NCI-H1105 (cell line): ENCODE measurements at places on chromosomes 2 and 18.

DNA sequence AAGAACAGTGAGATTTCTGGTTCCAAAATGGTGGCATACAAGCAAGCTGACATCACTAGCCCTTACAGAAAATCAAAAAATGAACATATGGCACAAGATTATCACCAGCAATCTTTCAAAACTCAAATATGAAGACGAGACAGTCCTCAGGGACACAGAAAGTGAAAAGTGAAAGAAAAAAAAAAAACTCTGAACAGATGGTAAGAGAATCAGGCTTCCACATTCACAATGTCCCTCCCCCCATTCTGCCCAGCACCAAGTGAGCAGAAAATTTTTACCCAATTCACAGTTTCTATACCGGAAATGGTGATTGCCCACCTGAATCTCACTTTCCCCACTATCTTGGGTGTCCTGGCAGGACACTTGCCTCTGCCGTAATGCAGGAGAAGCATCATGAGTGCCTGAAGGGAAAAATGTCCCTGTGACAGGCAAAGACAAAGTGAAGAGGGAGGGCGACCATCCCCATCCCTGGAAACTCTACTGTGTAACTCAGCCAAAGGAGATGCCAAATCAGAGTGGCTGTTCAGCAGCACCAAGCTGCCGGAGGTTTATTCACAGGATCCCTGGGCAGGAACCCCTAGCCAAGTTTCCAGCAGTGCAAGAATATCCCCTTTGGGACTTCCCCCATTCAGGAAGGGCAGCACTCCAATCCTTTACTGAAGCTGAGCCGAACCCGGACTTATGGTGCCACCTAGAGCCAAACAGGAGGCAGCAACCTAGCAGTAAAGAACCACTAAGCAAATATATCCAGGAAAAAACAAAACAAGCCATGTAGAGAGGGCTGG lies 312.2 kb downstream of the LRATD1 start:
- DNase-seq, result peak; percentile 23

- no peak for DNase-seq
These were observed 25.2 kb upstream of the CTLA4 start for GRCh38 chr2:203842373-203842772.

- no peak for DNase-seq
These were observed 189.5 kb downstream of the TFCP2L1 start for GRCh38 chr2:121095257-121096080.

DNA sequence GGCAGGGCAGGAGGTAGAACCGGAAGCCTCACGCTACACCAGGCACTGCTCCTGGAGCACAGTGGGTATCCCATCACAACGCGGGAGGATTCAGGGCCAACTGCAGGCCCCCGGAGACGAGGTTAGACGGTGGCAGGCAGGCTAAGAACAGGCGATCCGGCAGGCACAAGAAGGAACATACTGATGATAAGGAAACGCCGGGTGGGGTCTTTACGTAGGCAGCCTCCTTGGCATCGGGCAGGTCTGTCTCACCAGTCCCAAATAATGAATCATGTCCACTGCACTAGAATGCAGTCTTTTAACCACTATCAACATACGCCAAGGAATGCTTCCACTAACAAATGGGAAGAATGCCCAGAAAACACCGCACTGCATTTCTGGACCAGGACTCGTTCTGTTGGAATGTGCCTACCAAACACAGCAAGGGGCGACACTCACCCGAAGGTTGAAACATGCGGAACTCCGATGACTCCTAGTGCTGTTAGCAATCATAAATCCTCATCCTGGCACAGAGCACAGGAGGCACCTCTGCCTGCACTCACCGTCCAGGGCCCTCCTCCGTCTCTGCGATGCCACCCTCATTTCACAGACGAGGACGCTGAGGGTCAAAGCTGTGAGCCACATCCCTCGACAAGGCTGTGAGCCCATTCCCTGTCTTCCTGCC lies 35.2 kb downstream of the ZNF516 start:
- DNase-seq, result no peak

GRCh38 chr2:192593561-192593960 lies 398.8 kb upstream of the TMEFF2 start:
- DNase-seq, result no peak

DNA sequence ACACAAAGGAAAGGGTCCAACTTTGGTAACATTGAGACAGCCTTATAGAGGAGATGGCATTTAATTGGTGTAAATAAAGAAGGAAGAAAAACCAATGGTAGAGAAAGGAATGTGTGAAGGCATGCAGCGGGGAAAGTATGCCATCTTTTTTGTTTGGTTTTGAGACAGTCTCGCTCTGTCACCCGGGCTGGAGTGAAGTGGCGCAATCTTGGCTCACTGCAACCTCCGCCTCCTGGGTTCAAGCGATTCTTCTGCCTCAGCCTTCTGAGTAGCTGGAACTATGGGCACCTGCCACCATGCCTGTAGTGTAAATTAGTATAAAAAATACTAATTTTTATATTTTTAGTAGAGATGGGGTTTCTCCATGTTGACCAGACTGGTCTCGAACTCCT lies 6.4 kb downstream of the RIOK3 start:
- no peak for DNase-seq

DNA sequence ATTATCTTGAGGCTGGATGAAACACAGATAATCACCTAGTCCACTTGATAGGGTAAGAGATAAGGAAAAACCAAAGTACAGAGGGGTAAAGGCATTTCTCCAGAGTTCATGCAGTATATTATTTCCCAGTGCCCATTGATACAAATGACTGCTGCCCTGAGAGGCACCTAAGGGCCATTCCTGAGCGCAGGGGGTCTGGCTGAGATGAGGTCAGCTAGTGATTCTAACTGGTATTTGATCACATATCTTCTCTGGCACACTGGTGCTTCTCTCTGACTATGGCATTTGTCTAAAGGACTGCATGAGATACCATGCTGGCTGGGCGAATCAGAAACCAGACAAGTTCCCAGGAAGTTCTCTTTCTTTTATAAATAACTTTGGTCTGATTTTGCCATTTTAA lies 73.3 kb upstream of the TFCP2L1 start:
- DNase-seq, result no peak

- DNase-seq, result no peak
These were observed 43.0 kb upstream of the RAB6C start for GRCh38 chr2:129936334-129936934.

GRCh38 chr2:118974103-118974993 lies 32.4 kb downstream of the MARCO start:
- no peak for DNase-seq

- DNase-seq, result no peak
These were observed 5.0 kb upstream of the MGAT5 start for GRCh38 chr2:134248913-134249312.

DNA sequence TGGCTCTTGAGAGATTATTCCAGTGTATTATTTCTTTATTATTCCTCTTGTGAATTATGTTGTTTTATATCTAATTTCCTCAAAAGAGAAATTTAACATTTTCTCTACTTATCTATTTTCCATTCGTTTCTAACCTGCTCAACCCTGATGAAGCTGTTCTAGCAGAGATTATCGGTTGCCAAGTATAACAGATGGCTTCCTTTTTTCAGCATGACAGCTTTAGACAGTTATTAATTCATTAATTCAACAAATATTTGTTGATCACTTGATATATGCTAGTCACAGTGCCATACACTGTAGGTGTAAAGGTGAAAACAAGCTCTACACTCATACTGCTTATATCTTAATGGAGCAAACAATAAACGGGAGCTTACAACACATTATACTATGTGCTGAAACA lies 137.9 kb upstream of the UBE2E3 start:
- no peak for DNase-seq

DNA sequence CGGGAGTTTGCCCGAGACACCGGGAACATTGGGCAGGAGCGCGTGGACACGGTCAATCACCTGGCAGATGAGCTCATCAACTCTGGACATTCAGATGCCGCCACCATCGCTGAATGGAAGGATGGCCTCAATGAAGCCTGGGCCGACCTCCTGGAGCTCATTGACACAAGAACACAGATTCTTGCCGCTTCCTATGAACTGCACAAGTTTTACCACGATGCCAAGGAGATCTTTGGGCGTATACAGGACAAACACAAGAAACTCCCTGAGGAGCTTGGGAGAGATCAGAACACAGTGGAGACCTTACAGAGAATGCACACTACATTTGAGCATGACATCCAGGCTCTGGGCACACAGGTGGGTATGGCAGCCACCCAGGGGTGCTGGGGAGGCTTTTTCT lies 73.8 kb upstream of the EML6 start:
- DNase-seq, result no peak

GRCh38 chr2:220263300-220263699 lies 635.9 kb downstream of the SLC4A3 start:
- DNase-seq, result no peak

GRCh38 chr18:63784787-63785452 lies 9.7 kb downstream of the SERPINB7 start:
- no peak for DNase-seq

DNA sequence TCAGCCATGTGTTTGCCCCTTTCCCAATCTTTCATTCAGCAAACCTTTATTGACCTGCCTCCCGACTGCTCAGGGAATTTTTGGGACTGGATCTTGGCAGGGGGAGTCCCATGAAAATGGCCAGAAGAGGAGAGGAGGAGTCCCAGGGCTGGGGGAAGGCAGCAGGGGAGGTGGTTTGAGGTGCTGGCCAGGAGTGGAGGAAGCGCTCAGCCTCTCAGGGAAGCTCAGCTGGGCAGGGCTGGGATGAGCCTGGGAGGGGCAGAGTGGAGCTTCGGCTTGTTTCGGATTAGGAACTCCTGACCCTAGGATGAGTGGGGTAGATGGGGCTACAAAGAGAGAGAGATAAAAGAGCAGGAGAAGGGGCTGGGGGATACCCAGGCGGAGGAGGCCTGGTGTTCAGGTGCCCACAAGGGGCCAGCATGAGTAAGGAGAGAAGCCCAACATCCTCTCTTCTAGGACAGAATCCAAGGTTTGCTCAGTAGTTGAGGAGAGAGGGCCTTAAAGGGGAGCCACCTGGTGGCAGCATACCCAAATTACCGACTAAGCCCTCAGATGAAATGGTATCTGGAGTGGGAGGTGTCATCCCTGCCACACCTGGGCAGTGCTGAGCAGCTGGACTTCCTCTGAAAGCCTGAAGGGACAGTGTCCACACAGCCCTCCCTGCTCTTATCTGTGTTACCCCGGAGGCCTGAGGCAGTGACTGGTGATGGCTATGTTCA lies 91.1 kb downstream of the INHBB start:
- no peak for DNase-seq

DNA sequence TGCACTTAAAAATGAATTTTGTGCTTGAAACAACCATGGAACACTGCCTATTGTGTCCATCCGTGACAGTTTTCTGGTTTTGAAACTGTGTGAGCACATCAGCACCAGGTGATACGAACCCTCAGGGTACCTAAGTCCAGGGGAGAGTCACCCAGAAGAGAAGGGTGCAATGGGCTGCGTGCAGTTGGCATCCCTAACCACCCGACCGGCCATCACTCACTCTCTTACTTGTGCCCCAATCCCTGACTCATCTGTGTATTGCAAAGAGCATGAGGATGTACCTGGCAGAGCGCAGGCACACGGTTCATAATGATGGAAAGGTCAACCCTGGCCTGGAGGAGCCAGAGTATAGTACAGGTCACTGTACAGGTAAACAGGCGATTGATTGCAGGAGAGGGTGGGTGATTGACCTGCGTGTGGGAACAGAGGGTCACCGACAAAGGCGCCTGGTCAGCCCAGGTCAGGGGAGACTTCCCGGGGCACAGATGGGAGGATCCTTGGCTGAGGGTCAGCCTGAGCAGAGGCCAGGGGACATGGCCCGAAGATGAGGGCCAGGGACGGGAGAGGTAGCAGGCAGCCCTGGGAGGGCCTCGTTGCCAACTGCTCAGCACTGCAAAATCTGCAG lies 160.3 kb downstream of the SEPTIN10 start:
- no peak for DNase-seq

DNA sequence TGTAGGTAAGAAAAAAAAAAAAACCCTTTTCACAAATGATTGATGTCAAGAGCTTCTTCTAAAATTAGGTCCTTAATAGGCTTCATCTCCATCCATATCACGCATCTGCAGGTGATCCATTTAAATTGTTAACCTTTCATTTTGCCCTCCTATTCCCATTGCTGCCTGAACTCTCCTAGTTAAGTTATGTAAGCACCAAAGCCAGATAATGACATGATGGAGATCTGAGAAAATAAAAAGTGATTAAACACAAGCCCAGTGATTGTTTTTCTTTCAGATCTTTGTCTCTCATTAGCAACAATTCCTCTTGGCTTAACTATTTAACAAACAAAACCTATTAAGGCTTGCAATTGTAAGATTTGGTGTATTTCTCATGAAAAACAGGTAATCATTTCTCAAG lies 20.0 kb downstream of the LANCL1 start:
- DNase-seq, result peak; percentile 36

DNA sequence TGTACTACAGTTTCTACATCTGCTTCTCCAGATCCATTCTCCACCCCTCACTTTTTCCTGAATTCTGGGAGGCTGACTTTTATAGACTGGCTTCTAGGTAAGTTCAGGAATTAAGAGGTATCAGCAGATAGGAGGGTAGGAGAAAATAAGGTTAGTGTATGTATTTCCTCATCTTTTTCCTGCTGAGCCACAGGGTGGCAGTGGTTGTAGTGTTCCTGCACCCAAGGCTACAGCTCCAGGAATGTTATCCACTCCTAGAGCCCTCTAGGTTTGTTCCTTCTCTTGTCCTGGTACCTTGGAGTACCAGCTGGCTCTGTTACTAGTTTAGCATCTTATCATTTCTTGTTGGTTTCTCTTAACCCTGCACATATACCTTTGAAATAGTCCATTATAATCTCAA lies 40.7 kb upstream of the C2orf66 start:
- no peak for DNase-seq

GRCh38 chr2:11720752-11721151 lies 25.7 kb upstream of the LPIN1 start:
- no peak for DNase-seq

GRCh38 chr18:46731316-46731715 lies 25.5 kb downstream of the ST8SIA5 start:
- DNase-seq, result no peak

- no peak for DNase-seq
These were observed 252.1 kb downstream of the SLC8A1 start for GRCh38 chr2:40199771-40200170.

GRCh38 chr2:23397478-23397877 lies 12.5 kb downstream of the KLHL29 start:
- no peak for DNase-seq

DNA sequence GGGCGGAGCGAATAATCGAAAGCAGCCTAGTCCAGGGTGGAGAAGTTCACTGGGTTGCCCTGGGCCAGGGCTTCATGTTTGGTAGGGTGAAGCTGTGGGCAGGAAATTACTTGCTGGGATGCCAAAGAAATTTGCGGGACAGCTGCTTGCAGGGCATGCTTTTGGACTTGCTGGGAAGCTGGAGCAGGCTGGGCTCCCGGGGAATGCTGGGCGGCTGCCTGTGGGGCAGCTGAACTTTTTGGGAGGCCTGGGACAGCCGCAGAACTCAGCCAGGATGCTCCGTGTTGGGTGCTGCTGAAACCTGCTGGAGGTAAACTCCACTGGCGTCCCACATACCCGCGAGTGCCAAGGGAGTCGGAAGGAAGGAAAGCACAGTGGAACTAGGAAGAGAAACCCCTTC lies 31.9 kb downstream of the ASB1 start:
- no peak for DNase-seq
